ENCODE measurements at places on chromosomes 13 and 19.

GRCh38 chr13:84446972-84447639 lies 564.8 kb upstream of the SLITRK1 start:
- peak; percentile 49 for DNase-seq

GRCh38 chr19:54106716-54107115 lies 4.1 kb downstream of the NDUFA3 start:
- no peak for DNase-seq

DNA sequence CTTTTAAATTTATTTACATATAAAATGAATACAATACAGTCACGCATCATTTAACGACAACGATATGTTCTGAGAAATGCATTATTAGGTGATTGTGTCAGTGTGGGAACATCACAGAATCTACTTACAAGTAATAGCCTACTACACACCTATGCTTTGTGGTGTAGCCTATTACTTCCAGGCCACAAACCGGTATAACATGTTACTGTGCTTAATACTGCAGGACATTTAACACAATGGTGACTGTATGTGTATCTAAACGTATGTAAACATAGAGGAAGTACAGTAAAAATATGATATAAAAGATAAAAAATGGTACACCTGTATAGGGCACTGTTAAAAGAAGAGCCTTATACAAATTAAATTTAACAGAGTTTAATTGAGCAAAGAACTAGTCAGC lies 62.4 kb upstream of the KLHL1 start:
- no peak for DNase-seq

- DNase-seq = no peak
Observed at GRCh38 chr13:112374271-112374670, 1.9 kb upstream of the SPACA7 start.

GRCh38 chr13:96744367-96745331 lies 249.6 kb downstream of the OXGR1 start:
- DNase-seq = no peak

DNA sequence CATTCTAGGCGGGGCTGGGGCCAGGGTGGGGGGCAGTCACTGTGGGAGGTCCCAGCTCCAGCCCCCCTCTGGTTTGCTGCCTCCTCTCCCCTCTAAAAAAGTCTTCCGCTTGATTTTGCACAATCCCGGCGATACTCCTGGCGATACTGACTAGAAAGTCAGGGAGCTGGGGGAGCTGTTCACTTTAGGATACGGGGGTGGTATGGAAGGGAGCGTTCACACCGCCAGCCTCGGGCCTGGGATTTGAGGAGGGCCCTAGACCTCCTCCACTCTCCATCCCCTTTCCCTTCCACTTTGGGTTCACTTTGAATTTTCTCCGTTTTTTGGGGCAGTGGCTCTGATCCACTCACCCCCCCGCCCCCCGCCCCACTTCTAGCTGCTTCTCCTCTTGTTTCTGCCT lies 35.0 kb downstream of the KEAP1 start:
- DNase-seq = no peak

DNA sequence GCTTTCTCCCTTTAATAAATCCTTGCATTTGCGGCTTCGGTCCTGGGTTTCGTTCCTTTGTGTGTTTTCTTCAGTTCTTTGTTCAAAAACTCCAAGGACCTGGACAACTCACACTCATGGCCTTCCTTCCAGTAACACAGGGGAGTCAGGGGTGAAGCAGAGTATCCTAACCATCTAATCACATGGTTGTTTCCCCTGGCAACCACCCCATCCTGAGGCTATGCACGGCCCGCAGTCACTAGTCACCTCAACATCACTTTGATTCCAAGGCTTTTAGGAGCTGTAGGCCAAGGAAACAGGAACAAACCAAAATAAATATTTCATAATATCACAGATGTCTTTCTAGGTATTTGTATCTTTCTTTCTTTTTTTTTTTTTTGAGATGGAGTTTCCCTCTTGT lies 28.9 kb downstream of the ZNF101 start:
- DNase-seq = no peak

- no peak for DNase-seq
Observed at GRCh38 chr13:77502104-77502720, 33.3 kb upstream of the SCEL start.

- no peak for DNase-seq
Observed at GRCh38 chr13:98772794-98773452, 20.5 kb upstream of the SLC15A1 start.

- peak; percentile 98 for DNase-seq
Observed at GRCh38 chr19:20077791-20078463, at the start of gene ZNF90. TSS of gene ZNF90 (plus strand) at chr19:20078000. CDS start at chr19:20078133, 133 bp downstream.

- DNase-seq = no peak
Observed at GRCh38 chr13:28655561-28655960, 3.4 kb upstream of the POMP start.

Data from ELF-1 (cell line).